ENCODE measurements at places on chromosomes 7 and 10. TPM values are rescaled to one million over a fixed set of nuclear protein-coding genes. Genes with fewer than 3 reads are reported as not detected.

Gene RBP3
- total RNA-seq, result not detected

Gene ASB10
- not detected for total RNA-seq

Gene PRXL2A
- 24.5 TPM for total RNA-seq

Gene FAM237B
- not detected for total RNA-seq

Gene CALU
- total RNA-seq, result 280 TPM

Gene ZNF467
- total RNA-seq, result 3.5 TPM

Gene HHEX
- total RNA-seq, result 0.38 TPM

Gene RADIL
- under 0.01 TPM for total RNA-seq

Gene TWNK
- 14.7 TPM for total RNA-seq

Gene CRHR2
- not detected for total RNA-seq

DNA sequence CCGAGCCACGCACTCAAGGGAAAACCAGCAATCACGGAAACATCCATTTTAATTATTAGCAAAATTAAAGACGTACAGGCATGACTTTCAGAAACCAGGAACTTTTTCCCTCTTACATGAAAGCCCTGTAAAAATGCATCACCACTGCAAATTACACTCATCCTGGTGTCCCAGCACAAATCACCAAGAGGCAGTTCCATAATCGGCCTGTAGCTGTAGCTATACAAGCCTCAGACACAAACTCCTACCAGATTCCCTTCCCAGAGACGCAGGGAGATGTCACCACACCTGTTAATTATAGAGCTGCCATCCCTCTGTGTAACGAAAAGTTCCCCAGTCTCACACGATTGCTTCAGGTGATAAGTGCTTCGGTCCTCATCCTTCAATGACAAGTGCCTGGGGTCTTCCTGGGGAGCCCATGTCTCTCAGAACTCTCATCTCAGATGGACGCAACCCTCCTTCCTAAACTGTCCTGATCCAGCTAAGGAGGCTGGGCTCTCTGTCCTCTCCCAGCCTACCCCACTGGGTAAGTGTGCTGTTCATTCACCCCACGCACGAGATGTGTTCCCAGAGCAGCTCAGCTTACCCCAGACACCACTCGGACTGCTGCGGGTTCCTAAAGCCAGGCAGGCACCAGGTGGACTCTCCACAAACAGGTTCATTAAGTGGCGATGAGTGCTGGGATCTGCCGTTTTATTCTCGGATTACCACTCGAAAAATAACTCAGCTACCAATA lies 5.9 kb downstream of the FGFR2 start:
- no peak for DNase-seq

DNA sequence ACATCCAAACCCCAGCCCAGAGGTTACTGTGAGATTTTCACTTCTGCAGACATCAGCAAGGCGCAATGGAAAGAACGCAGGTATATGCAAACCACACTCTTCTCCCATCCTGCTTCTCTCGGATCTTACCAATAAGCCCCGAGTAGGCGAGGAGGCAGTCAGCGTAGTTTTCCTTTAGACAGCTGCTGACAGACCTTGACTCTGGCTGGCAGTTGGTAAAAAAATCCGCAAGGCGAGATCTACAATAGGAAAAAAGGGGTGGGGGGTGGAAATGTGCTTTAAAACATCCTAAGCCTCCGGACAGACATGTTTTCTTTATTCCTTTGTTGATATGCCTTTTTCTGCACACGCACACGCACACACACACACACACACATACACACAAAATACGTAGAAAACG lies 176.5 kb downstream of the GFRA1 start:
- DNase-seq, result no peak

DNA sequence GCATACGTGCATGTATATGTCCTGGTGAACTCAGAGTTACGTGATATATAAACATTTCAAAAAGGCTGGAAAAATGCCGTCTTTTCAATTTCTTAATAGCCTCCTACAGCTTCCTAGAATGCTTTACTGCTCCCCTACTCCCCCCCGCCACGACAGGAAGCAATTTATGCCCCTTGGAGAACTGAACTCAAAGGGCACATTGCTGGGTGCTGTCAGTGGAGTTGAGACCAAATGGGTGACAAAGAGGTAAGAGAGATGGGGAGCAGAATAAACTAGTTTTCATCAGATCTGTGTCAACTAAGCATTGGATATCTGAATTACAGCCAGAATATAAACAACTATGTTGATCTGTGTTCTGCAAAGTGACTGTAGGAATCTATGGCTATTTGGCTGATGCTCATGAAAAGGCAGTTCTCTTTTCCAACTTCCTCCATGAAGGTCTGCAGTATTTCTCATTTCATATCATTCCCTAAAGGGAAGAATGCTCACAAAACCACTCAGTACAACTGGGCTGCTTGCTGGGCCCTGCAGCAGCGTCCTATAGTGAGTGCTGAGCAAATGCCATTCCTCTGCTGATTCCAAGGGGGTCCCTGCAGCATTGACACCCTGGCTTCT lies 171.3 kb upstream of the HPS1 start:
- DNase-seq, result no peak

GRCh38 chr7:141874787-141875186 lies 33.5 kb upstream of the PRSS37 start:
- no peak for DNase-seq

- no peak for DNase-seq
Measured at GRCh38 chr10:22346096-22346661, 883 bp downstream of the SPAG6 start.

DNA sequence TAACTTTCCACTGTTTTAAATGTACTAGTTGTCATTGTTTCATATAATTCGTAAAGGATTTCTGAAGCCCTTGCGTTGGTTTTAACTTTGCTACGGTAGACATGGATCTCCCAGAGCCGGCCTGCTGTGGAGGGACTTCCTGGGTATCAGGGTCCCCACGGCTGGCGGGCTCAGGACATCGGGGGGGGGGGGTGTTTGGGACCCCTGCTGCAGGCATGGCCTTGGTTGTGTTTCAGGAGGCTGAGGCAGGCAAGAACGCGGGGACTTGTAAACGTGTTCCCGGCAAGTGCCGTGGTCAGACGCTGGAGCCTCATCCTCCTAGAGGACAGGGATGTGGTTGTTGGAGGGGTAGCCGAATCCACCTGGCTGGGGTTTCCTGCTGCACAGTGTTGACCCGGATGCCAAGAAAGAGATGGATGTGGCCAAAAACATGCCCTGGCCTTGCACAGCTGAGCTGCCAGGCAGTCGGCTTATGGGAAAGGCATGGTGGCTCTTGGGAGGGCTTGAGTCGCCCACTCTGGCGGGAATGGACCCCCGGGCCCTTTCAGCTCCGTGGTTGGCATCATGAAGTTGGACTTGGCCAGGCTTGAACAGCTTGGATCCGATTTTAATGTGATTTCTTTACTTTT lies 21.4 kb upstream of the CHST12 start:
- DNase-seq, result no peak

DNA sequence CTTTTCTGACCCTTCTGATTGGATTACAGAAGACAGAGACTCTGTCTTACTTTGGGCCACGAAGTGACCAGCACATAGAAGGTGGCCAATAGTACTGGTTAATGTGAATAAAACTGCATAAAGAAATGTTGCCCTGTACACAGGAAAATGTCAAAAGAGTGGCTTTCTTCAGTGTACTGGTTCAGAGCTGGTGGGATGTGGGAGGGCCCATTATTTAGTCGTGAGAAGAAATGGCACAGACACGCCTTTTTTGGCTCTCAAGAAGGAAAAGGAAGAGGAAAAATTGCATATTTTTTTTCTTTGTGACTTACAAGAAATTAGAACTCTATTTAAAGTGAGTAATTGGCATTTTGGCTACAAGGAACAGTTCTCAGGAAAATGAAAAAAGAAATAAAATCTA lies 129.7 kb downstream of the DGKI start:
- DNase-seq, result no peak

DNA sequence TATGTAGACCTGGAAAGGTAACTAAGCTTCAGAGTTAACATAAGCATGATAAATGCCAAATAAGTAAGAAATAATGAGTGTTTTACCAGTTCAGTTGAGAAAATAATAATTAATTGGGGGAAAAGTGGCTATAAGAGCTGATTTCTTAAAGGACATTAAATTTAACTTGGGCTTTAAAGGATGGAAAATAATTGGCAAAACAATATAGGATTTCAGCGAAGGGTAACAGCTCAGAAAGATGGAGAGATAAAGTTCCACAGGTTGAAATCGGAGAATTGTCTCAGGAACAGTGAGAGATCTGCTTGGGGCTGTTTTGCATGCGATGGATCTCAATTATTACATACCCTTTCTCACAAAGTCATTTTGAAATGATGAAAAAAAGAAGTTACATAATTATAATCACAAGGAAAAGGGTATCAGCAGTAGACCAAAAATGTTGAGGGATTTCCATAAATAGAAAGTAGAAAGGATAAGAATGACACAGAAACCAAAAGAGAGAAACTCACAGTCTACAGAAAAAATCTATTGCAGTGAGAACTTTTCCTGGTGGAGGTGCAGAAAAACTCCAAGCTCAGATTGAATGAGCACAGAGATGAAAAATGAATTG lies 40.1 kb upstream of the ITGB8 start:
- no peak for DNase-seq

GRCh38 chr10:126309228-126309883 lies 78.9 kb downstream of the ADAM12 start:
- DNase-seq, result no peak

DNA sequence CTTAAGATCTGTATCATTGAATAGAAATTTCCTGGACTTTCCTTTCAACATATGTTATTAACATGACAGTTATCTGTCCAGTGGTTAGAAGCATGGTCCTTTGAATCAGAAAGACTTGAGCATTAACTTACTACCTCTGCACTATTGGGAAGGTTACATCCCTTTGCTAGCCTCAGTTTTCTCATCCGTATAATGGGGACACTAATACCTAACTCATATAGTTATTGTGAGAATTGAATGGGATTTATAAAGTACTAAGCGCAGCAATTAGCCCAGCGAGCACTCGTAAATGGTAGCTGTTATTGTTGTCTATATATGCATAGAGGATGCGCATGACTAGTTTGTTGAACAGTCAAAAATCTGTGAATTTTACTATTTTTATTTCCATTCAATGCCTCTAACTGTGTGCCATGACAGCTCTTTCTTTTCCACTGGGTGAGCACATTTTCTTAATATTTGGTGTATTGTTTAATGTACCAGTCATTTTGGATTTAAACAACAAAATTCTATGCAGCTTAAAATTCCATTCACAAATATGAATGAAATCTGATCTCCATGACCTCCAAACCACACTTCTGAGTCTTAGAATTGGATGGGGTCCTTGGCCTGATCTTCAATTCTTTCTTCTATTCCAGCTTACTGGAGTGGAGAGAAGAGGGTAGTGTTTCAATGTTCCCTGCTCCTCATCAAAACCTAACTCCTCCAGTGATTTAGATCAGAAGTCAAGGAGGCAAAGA lies 65.0 kb downstream of the CACNB2 start:
- no peak for DNase-seq

- no peak for DNase-seq
Measured at GRCh38 chr7:36053589-36053988, 99.5 kb upstream of the EEPD1 start.

DNA sequence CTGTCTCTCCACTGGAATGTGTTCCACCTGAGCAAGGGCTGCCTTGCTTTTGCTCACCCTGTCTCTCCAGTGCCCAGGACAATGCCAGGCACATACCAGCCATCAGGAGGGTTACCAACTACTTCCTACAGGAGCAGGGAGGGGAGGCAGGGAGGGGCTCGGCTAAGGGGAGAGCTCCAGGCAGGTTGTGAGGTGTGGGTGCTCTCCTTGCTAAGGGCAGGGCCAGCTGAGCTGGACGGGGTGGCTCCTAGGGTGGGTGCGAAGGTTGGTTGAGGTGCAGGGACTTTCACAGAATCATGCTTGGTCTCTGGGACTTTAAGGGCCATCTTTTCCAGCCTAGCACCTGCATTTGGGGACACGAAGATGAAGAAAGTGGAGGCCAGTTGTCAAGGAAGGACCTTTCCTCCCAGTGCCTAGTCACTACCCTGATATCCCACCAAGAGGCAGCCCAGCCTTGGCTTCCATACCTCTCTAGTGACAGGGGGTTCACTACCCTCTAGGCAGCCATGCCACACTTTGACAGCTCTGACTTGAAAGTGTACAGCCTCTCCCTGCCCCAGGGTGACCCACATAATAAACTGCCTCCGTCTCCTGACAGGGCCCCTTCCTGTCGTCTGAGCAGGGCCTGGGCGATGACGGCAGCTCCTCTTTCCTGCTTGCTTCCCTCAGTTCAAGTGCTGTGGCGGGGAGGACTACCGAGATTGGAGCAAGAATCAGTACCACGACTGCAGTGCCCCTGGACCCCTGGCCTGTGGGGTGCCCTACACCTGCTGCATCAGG lies 46.5 kb downstream of the TSPAN15 start:
- no peak for DNase-seq

Data from bronchial epithelial cell (primary cell).